ENCODE measurements at places on chromosomes 2 and 18. TPM values are rescaled to one million over a fixed set of nuclear protein-coding genes. Genes with fewer than 3 reads are reported as not detected.

DNA sequence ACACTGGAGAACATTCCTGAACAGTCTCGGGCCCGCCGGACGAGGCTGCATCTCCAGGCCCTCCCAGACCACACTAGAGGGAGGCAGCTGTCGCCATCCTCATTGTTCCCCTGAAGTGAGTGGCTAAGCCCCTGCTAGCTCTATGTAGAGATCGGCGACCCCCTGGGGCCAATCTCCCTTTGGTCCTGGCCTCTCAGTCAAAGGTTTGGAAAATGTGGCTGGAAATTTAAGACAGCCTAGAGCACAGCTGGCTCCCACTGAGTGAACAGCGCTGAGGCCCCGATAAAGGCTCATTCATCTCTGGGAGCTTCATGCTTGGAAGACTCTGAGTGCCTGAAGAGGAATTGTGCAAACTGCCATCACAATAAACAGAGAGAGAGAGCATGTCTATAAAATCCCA is 360.3 kb downstream of the CLIP4 start:
- DNase-seq: no peak

DNA sequence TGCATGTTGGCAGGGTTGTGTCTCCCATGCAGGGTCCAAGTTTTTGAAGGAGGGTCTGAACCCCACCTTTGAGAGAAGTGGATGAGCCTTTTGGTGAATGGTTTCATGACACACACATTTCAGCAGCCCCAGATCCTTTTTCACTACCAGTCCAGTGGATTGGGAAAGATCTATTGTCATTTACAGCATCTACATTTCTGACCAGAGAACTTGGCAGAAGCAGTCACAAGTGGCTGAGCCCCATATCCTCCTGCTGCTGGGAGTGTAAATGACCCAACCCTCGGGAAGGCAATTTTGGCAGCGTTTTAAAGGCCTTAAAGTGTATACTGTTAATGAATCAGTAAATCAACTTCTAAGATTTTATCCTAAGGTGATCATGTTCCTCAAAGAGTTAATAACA is 174.1 kb upstream of the RASGRP3 start:
- DNase-seq: no peak

GRCh38 chr2:238915596-238915995 is 67.7 kb downstream of the TWIST2 start:
- DNase-seq: no peak

The UBE2E3 gene
- 77.2 TPM for polyA plus RNA-seq

DNA sequence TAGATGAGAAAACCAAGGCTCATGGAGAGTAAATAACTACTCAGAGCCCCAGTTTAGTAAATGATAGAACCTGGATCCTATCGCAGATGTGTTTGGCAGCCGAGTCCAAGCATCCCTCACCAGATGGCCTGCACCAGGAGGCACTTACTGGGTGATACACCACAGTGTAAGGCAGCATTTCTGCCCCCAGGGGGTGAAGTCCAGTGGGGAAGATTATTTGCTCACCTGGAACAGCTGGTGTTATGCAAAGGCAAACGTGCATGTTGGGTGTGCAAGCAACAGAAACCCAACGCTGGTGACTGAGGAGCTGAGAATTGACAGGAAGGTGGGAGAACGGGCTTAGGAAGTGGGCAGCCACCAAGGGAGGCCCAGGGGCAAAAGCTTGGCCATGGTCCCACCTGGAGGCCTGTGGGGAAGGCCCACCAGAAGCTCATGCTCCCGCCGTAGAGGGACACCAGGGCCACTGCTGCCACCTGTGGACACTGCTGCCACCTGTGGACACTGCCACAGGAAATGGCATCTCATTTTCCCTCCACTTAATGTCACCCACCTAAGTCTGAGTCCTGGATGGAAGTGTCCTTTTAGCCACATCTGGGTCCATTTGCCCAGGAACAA is 100.6 kb downstream of the TFCP2L1 start:
- DNase-seq: no peak

Measured in large intestine (tissue), 12 donors.